ENCODE measurements at places on chromosomes 2 and 18.

- DNase-seq, result no peak
Observed at GRCh38 chr2:158484892-158485556, 28.3 kb downstream of the PKP4 start.

- no peak for DNase-seq
Observed at GRCh38 chr2:195674491-195675221, 17.6 kb downstream of the SLC39A10 start.

- no peak for DNase-seq
Observed at GRCh38 chr2:187900021-187900420, 345.8 kb upstream of the TFPI start.

DNA sequence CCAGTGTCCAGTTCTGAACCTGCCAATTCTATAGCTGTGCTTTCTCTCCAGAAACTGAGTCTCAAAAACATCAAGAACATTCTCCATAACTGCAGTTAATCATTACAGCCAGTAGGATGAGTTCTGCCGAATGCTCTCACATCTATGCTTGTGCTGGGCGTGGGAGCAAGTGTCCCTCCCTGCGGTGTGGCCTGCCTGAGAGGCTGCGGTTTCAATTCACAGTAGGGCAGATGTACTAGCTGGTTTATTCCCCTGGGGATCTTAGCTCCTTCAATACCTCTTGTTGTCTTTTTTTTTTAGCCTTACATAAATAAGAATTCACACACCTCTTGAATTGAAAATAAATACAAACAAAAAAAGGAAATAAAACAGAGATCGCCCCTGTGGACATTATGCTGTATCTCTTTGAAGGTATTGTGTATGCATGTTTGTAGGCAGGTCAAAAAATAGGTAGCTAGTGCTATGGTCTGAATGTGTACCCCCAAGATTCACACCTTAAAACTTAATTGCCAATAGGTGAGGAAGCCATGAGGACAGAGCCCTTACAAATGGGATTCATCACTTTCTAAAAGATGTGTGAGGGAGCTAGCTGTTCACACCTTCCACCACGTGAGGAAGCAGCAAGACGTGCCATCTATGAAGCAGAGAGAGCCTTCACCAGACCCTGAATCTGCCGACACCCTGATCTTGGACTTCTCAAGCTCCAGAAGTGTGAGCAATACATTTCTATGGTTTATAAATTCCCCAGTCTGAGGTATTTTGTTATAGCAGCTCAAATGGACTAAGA is 74.3 kb downstream of the BCL2L11 start:
- no peak for DNase-seq

DNA sequence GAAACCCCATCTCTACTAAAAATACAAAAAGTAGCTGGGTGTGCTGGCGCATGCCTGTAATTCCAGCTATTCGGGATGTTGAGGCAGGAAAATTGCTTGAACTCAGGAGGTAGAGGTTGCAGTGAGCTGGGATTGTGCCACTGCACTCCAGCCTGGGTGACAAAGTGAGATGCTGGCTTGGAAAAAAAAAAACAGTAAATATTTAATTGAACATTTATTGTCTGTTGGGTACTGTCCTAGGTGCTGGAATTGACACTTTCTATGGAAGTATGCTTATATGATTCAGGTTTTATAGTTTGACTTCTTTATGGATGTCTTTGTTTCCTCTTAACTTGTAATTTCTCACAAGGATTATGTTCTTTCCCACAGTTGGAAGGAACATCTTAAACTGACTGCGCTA is 633.1 kb upstream of the SETBP1 start:
- DNase-seq, result no peak
